Activated T-helper 2 cell treated with anti-CD3 and anti-CD28 coated beads, Interferon-gamma antibody, Interleukin-2, Interleukin-4, amounts not matched to agents 10 μg/mL and 5 μg/mL and 100 μg/mL, durations not matched to agents 14 hours and 24 hours and 36 hours (primary cell): ENCODE measurements at places on chromosomes 1 and 21.

DNA sequence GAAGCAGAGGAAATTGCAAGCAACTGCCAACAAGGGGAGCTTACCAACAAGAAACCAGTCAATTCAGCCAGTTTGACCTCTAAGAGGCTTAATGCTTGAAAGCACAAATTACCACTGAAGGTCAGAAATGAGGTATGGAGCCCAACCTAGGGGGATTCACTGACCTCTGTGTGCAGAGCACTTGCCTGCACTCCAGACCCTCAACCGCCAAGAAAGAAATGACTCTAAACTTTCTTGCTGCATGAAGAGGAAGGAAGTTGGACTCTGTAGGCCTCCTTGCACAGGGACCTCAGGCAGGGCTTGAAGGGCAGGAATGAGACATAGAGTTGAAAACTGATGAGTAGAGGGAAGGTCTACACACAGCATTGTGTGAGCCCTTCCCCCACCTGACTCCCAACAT lies 10.0 kb downstream of the ARMH1 start:
- no peak for DNase-seq
- no peaks in the 10 kb centered on the region for H3K27me3 ChIP-seq
- no peak overlapping the region for H3K27ac ChIP-seq
- no peak overlapping the region for H3K4me3 ChIP-seq
- peaks cover 11% of the 10 kb centered on the region for H3K4me1 ChIP-seq

- H3K36me3 ChIP-seq, result no peaks in the 10 kb centered on the region
- H3K27me3 ChIP-seq, result no peaks in the 10 kb centered on the region
- H3K4me1 ChIP-seq, result no peaks in the 10 kb centered on the region
- no peak overlapping the region for H3K4me3 ChIP-seq
- H3K27ac ChIP-seq, result no peak overlapping the region
Observed at GRCh38 chr1:99326215-99326949, 62.1 kb downstream of the PLPPR4 start.

DNA sequence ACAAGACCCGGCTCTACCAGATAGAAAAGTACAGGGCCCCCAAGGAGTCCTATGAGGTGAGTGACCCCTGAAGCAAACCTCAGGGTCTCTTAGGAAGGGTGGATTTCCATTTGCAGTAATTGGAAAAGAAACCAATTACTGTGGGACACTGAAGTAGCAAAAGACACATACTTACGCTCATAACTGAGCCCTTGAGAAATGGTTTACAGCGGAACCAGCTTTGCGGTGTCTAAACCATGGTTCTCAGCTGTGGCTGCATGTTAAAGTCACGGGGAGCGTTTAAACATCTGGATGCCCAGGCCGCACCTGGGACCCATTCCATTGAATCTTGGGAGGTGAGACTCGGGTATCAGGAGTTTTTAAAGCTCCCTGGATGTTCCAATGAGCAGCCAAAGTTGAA lies 110.7 kb downstream of the HUNK start:
- peaks cover 2% of the 10 kb centered on the region for H3K4me1 ChIP-seq

GRCh38 chr1:76759950-76760349 lies 107.3 kb upstream of the ST6GALNAC5 start:
- DNase-seq, result no peak
- no peaks in the 10 kb centered on the region for H3K36me3 ChIP-seq
- no peak overlapping the region for H3K4me3 ChIP-seq
- no peaks in the 10 kb centered on the region for H3K27me3 ChIP-seq
- H3K27ac ChIP-seq, result no peak overlapping the region

DNA sequence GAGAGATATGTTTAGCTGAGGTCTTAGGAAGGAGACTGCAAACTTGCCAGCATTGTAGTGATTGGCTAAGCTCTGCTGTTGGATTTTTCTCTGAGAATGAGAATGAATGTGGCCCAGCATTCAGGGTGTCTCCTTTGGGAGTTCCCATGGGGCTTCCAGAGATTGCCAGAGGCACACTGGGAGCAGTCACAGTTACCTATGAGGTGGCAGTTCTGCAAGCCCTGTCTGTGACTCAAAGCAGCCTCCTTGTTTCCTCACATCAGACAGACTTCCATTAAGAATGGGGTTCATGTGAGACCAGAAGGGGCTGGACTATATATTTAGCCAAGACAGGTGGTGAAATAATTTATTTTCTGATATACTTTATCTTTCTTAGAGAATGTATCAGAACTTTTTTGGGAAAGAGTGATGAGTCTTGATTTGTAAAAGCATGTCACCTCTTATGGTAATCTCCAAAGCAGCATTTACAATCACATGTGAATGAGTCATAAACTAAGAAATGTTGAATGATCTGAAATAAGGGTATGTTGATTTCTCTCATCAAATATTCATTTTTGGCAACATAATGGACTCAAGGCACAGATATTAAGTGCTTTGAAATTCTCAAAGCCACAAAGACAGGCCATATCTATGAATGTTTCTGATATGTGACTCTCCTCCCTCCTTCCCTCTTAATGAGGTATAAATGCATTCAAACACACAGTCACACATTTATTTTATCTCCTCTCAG lies 9.5 kb upstream of the SLC19A2 start:
- no peak overlapping the region for H3K27ac ChIP-seq
- peaks cover 29% of the 10 kb centered on the region for H3K4me1 ChIP-seq
- no peaks in the 10 kb centered on the region for H3K27me3 ChIP-seq
- peaks cover 9% of the 10 kb centered on the region for H3K36me3 ChIP-seq
- H3K4me3 ChIP-seq, result no peak overlapping the region
- DNase-seq, result no peak
